ENCODE measurements at places on chromosomes 6 and 20. TPM values are rescaled to one million over a fixed set of nuclear protein-coding genes. Genes with fewer than 3 reads are reported as not detected.

The UBE2J1 gene
- 12.2 TPM for total RNA-seq

The MYB gene
- total RNA-seq: 0.98 TPM

The PCK1 gene
- total RNA-seq: 0.09 TPM

The SIRPG gene
- not detected for total RNA-seq

The CGA gene
- total RNA-seq: 0.21 TPM

Data from A549 treated with CORT108297 at 1 μM for 4 hours (cell line).